ENCODE measurements at places on chromosomes 3 and 15. TPM values are rescaled to one million over a fixed set of nuclear protein-coding genes. Genes with fewer than 3 reads are reported as not detected.

DNA sequence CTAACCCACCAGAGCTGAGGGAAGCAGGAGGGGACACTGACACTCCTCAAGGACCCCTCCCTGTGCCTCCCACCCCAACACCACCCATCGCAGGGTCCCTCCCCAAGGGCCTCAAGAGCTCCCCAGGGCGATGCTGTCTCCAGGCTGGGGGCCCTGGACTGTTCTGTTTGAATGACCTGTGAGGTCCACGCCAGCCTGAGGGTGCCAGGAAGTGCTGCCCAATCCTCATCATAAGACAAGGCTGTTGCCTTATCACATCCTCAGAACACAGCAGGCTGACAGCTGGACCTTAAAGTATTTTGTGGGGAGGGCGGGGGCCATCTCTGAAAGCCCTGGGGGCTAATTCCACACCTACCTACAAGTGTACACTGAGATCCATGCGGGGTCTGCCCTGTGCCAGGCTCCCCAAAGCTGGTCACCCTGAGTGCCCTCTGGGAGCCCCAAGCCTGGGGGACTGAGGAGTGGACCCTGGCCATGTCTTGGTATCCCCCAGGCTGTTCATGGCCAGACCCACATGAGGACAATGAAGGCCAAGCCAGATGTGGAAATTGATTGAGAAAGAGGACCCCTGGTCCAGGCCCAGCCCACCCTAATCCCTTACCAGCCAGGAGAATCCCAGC is 23.8 kb upstream of the GOLGA6C start:
- DNase-seq = no peak

The BMF gene
- 3.4 TPM for total RNA-seq

DNA sequence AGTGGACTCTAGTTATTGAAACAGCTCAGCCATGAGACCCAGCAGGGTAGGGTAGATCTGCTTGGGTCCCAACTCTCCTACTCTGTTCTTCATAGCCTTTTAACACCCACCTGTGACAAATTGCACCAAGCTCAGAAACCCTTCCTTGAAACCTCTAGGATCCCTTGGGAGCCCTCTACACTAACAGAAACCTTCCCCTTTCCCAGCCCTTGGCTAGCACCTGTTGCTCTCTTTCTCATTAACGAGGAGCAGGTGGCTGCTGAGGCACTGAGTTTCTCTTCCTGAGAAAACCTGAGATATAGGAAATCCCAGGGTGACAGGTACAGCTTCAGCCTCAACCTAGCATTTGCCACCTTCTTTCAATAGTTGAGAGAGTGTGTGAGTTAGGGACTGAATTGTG is 88.3 kb upstream of the CLSTN2 start:
- DNase-seq = no peak

DNA sequence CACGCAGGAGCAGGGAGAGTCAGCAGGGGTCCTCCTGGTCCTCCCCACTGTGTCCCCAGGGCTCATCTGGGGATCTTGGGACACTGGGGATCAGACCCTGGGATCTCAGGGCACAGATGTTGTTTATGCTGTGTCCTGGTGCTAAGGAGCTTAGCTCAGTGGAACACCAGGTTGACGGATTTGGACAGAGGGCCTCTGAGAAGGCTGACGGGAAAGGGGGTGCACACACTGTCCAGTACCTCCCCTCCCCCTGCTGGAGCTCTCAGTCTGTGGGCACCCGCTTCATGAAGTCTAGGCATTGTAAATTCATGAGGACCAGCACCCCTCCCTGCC is 21.9 kb upstream of the SEMA3F start:
- DNase-seq = no peak

The ALG1L2 gene
- 0.43 TPM for total RNA-seq

- DNase-seq = no peak
These were observed 5.5 kb upstream of the NR2E3 start for GRCh38 chr15:71804695-71805470.

GRCh38 chr3:169610888-169611291 is 52.6 kb downstream of the MECOM start:
- no peak for DNase-seq

GRCh38 chr3:138381413-138381901 is 33.1 kb downstream of the MRAS start:
- peak; percentile 71 for DNase-seq

The TGM5 gene
- not detected for total RNA-seq

The ITIH3 gene
- 0.35 TPM for total RNA-seq

The GRM2 gene
- 0.08 TPM for total RNA-seq

The TM4SF4 gene
- total RNA-seq = not detected

The CHL1 gene
- total RNA-seq = 24.2 TPM

The CCR8 gene
- total RNA-seq = not detected

DNA sequence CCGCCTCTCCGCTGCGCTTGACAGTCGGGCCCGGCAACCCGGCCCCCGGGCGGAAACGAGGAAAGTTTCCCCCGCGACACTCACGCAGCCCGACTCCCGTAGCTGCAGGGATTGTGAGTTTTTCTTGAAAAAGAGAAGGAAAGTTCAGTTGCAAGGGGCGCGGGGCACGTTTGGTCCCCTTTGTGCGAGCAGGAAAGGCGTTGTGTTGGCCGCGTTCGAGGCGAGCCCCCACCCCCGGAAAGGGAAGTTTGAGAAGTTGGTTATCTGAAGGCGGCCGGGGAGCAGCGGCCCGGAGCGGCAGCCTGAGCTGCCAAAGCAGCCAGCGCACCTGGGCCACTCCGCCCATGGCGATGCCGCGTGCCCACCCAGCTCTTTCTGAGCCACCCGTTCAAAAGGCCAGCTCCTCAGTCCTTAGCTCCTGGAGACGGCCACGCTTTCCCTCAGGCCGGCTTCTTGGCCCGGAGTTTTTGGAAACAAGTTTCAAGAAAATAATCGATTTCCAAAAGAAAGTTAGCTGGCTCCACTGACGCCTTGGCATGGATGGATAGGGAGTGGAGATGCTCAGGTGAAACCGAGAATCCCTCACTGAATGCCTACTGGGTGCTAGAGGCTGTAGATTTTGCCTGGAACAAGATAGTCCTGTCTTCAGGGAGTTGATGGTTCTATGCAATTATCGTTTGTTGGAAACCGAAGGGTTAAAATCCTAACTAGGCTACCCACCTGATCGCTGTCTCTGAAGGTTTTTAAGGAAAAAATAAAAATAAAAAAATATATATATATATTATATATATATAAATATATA is 832 bp downstream of the TGFBR2 start:
- DNase-seq = peak; percentile 88

Measured in Right ventricle myocardium superior (tissue), 1 donor.